ENCODE measurements at places on chromosomes 11 and 22. TPM values are rescaled to one million over a fixed set of nuclear protein-coding genes. Genes with fewer than 3 reads are reported as not detected.

The NLRP14 gene
- 0.39 TPM for total RNA-seq

The MOGAT2 gene
- not detected for total RNA-seq

The ELFN2 gene
- 0.20 TPM for total RNA-seq

The DNAJB7 gene
- not detected for total RNA-seq

The HTR3A gene
- total RNA-seq: not detected

The XPNPEP3 gene
- total RNA-seq: 14.0 TPM

The C11orf16 gene
- total RNA-seq: not detected

The OR5B21 gene
- 0.82 TPM for total RNA-seq

The KCNE3 gene
- not detected for total RNA-seq

The CBLIF gene
- not detected for total RNA-seq

The DDB1 gene
- total RNA-seq: 231 TPM

The NUP50 gene
- 168 TPM for total RNA-seq

The TYMP gene
- 45.6 TPM for total RNA-seq

The SPECC1L gene
- total RNA-seq: 43.6 TPM

The COX8A gene
- 383 TPM for total RNA-seq

The EFCAB6 gene
- total RNA-seq: 0.20 TPM

The C1QTNF5 gene
- total RNA-seq: not detected

The OR2AG2 gene
- 0.18 TPM for total RNA-seq

The PACSIN3 gene
- total RNA-seq: 5.9 TPM

The PKDREJ gene
- not detected for total RNA-seq

The KRTAP5-11 gene
- not detected for total RNA-seq

The BIRC3 gene
- 71.3 TPM for total RNA-seq

The CLDN5 gene
- total RNA-seq: 0.30 TPM

The TREH gene
- not detected for total RNA-seq

The TSGA10IP gene
- not detected for total RNA-seq

The SCGB1C1 gene
- not detected for total RNA-seq
